Nephron progenitor cell (in vitro differentiated cells): ENCODE measurements at places on chromosomes 11 and 22.
A peak's percentile ranks its signal among the peaks of the same experiment; 100 is the strongest.

DNA sequence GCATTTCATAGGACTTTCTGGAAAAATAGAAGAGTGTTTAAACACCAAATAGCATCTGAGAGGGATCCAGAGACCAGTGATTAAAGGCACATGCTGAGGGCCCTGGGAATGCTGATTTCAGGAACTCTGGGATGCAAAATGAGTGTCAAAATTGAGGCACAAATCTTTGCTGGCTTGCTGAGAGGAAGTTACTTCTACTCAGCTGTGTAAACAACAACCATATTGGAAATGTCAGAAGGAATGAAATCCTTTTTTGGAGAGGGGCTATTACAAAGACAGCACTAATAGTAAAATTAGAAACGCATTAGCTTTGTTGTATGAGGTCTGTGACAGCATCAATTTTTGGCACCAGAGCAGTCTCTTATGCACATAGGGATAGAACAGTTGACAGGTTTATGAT, 267.8 kb upstream of the RAG2 start:
- no peak for DNase-seq

- DNase-seq, result no peak
These were observed 21.4 kb downstream of the RNF141 start for GRCh38 chr11:10519630-10520029.

DNA sequence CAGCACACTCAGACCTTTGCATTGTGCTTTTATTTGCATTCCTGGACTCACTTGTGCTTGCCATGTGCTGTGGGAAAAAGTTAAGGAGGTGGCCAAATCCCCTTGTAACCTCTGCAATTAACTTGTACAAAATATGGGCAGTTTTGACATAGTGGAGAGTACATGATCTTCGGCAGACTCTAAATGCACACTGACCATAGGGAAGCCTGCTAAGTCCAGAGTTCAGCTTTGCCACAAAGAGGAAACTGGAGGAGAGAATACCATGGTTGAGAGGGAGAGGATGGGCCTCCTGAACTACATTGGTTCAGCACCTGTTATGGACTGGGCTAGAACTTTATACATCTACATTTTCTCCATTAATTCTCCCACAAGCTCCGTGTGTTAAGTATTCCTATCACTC, 37.6 kb upstream of the CEP295 start:
- DNase-seq, result no peak

- no peak for DNase-seq
These were observed 135.8 kb upstream of the SPON1 start for GRCh38 chr11:13826505-13827278.

- no peak for DNase-seq
These were observed 33.8 kb downstream of the CASP4 start for GRCh38 chr11:104934594-104934993.

DNA sequence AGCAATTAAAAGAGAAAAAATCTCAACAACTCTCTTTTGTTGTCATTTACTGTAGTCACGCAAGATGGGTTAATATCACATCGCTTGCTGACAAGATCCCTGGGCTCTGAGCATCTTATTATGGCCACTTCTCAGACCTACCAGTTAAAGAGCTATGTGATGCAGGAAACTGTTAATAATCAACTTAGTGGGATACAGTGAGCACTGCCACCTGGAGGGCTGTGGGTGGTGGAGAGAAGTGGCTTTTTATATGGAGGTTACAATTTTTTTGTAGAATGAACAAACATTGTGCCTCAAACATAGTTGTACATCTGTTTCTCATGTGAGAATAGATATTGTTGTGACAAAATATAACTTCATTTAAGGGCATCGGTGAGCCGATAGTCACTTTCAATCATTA, 181.0 kb downstream of the TENM4 start:
- no peak for DNase-seq

DNA sequence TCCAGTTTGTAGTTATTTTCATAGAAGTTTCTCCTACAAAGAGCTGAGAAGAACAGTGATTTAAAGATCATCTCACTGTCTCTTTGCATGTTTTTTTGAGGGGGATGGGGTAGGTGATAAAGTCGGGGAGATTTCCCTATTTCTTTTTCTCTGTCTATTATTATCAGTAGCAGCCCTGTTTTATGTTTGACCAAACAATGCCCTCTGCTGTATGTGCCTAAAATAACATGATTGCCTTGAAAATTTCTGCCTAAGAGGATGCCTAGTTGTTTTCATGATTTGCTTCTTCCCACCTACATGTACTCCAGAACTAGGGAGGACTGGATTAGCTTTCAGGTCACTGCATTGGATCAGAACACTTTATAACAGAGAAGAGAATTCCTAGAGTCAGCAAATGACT, 1330.2 kb downstream of the LRRC4C start:
- DNase-seq, result peak; percentile 5

- DNase-seq, result peak; percentile 41
These were observed 24.2 kb downstream of the MED15 start for GRCh38 chr22:20531404-20532201.

- peak; percentile 22 for DNase-seq
These were observed 11.0 kb downstream of the OSBPL5 start for GRCh38 chr11:3154001-3154599.

DNA sequence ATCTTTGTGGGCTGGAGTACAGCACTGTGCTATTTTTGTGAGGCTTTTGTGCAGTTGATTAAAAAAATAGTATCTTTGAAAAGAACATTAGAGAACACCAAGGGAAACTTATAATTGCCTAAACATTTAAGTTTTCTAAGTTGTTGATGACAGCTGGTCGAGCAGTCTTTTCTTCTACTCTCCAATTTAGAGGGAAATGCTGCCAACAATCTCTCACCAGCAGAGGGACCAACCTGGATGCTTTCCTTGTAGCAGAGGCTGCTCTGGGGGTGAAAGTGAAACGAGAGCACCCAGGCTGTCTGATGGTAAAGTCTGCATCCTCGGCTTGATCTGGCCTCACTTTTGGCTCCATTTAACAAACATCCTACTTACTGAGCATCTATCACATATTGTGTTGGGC, 1286.5 kb upstream of the TENM4 start:
- peak; percentile 5 for DNase-seq

DNA sequence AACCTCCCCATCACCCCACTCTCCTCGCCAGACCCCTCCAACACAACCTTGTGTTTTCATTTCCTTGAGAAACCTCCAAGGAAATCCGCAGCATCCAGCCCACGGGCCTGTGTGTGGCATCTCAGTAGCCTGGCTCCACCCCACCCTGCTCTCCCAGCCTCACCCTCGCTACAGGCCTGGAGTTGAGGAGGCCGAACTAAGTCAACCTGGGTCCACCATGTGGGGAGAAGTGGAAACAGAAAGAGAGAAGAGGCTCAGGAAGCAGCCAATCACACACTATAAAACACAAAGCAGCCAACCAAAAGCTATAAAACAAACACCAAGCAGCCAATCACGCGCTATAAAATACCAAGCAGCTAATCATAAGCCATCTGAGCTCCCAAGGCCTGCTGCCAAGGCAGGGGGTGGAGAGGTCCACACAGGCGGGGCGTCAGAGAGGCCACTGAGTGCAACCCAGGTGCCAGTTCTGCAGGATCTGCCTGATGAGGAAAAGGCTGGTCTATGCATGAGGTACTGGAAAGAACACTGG, 72.0 kb downstream of the MICAL3 start:
- DNase-seq, result no peak

DNA sequence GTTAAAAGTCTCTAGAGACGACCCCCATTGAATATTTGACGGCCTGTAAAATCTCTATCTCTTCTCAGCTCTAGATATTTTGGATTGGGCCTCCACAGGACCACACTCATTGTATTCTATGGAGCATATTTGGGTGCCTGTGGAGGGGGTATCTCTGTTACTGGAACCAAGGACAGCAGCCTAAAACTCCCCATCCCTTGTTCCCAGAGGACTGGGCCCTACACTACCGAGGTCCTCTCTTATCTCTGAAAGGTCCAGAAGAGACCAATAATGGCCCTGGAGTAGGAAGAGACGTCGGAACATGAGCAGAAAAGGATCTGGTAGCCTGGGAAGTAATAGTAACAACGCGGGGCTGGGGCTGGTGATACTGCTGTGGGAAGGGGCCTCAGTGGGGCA, 542 bp downstream of the HPS4 start:
- no peak for DNase-seq

GRCh38 chr11:60363542-60364470, 14.5 kb upstream of the MS4A7 start:
- peak; percentile 71 for DNase-seq

DNA sequence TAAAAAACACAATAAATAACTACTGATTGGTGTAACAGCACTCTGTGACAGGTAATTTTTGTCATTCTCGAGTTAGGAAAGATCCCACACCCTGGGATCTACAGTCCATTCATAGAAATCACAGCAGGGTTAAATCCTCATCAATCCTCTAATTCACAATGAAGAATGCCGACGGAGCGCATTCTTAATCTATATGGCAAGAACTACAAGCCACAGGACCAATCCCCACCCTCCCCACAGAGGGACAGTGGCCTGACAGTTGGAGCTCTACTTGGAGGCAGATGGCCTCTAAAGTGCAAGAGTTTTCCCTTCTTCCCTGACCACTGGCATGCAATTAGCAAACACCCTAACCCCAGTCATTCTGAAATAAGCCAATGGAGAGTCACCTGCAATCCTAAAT, 34.2 kb downstream of the TCF20 start:
- DNase-seq, result no peak

DNA sequence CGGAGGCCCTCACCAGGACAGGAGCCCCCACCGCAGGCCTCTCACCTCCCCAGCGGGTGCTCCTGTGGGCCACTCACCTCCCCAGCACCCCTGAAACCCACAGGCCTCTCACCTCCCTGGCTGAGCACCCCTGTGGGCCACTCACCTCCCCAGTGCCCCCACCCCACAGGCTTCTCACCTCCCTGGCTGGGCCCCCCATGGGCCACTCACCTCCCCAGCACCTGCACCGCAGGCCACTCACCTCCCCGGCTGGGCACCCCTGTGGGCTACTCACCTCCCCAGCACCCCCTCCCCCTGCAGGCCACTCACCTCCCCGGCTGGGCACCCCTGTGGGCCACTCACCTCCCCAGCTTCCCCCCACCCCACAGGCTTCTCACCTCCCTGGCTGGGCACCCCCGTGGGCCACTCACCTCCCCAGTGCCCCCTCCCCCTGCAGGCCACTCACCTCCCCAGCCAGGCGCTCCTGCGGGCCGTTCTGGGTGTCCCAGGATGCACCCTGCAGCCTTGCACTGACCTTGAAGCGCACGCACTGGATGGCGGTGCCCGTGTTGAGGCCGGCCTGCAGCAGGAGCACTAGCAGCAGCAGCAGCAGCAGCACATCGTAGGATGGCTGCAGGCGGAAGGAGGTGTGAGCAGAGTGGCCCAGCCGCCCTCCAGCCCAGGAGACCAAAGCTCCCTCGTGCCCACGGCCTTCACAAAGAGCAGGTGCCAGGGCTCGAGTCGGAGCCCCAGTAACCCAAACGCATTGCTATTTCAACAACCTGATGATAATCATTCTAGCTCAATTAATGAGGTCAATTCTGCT, 5.7 kb upstream of the TTLL8 start:
- DNase-seq, result no peak

- no peak for DNase-seq
These were observed 192.8 kb downstream of the ETS1 start for GRCh38 chr11:128394431-128395089.

DNA sequence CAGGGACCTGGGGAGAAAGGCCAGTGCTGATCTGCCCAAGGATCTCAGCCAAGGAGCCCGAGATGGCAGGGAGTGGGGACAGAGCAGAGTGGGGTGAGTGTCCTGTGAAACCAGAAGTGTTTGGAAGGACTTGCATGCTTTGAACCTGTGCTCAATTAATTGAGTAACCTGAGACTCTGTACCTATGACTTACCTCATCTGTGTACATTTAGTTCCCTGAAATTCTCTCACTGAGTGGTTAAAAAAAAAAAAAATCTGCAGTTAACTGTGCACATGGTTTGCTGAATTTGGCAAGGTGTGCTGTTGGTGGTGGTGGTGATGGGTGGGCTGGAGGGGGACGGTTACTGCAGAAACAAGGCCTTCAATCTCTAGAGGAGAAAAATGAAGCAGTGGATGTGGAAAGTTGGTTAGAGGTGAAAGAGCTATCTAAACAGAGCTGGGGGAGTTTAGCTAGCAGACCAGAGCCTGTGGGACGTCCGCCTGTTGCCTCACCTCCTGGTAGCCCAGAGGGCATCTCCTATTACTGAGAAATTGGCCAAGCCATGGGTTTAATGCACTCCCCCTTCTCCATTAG, 8.3 kb upstream of the SORL1-AS1 start:
- DNase-seq, result peak; percentile 23

- no peak for DNase-seq
These were observed 106.9 kb downstream of the GRIK4 start for GRCh38 chr11:120618399-120618798.

DNA sequence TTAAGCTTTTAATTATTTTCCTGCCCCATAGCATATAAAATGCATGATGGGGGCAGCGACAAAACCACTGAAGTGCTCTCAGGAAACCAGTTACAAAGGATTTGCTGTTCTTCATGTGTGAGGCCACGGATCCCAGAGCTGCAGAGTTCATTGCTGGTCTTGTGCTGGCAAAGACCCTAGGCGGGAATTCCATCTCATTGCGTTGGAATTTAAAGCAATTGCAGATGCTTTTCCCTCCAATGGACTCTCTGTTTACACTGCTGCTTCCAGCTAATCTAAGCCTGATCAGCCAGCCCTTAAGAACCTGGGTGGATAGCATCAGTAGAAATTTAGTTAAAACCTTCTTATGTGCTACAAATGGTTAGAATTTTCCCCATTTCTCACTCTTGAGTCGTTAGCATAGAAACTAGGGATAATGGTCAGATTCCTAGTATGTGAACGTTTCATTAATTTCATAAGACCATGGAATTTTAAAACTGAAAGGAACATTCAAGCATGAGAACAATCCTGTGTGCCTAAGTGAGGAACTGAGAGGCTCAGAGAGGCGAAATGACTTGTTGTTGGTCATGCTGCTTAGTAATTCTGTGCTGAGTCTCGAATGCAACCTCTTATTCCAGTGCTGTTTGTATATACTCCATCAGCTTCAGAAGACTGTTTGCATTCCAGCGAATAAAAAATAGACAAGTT, 36.1 kb upstream of the ADSL start:
- DNase-seq, result no peak

GRCh38 chr11:69051381-69052342, 2.9 kb downstream of the TPCN2 start:
- DNase-seq, result no peak

DNA sequence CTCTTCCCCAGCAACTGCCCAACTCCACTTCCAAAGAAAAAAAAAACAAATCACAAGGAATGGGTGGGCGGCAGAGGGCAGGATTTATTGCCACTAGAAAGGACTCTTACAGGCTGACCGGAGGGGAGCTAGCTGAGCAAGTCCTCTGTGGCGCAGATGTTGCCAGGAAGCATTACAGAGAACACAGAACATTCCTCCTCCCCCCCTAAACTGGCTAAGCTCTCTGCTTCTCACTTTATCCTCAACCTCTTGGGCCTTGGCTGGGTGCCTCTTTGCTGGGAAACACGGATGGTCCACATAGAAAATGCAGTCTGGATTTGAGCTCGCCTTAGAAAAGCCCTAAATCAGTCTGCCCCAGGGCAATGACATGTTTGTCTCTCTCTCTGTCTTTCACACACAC, 12.6 kb upstream of the FJX1 start:
- DNase-seq, result peak; percentile 49

- DNase-seq, result no peak
These were observed 1.2 kb downstream of the C11orf68 start for GRCh38 chr11:65917434-65918210.

- DNase-seq, result no peak
These were observed 11.4 kb downstream of the ALDH3B2 start for GRCh38 chr11:67662835-67663531.

GRCh38 chr11:43747130-43747802, 66.7 kb downstream of the HSD17B12 start:
- DNase-seq, result no peak

- DNase-seq, result no peak
These were observed 29.7 kb upstream of the SHISAL1 start for GRCh38 chr22:44342347-44342956.
